Fibroblast of skin of back (primary cell): ENCODE measurements at places on chromosomes 1 and 21.
A peak's percentile ranks its signal among the peaks of the same experiment; 100 is the strongest.

DNA sequence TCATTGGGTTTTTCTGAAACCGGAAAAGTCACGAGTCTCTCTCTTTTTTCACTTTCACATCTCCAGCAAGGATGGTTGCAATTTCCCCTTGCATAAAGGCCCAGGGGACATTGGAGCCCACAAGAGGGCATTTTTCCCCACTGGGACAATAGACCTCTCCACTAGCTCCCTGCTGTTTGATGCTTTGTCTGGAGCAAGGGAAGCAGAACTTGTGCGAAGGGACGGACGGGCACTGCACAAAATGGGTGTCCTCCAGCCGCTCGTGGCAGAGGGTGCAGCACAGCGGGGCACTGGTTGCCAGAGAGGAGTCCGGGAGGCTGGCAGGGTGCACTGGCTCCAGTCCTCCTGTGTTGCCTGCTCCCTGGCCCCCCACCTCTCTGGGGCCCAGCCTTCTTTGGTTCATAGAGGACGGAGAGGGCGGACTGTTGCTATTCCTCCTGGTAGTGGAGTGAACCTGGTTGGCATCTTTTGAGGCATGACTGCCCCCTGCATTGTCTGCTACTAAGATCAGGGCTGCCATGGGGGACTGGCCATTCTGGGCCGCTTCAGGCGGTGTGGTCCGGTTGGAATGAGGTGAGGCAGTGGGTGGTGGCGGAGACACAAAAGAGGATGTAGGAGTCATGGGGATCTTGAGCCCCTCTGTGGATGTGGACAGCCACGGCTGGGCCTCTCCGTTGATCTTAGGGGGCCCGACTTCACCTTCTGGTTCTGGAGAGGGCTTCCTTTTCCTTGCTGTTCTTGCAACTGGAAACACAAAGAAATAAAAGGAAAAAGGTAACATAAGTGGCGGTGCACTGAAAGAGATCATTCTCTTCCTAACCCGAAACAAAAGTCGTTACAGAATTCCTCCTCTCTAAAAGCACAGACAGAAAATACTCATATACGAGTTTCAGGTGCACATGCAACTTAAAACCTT, 2.6 kb downstream of the IRF2BP2 start:
- peak; percentile 69 for DNase-seq

DNA sequence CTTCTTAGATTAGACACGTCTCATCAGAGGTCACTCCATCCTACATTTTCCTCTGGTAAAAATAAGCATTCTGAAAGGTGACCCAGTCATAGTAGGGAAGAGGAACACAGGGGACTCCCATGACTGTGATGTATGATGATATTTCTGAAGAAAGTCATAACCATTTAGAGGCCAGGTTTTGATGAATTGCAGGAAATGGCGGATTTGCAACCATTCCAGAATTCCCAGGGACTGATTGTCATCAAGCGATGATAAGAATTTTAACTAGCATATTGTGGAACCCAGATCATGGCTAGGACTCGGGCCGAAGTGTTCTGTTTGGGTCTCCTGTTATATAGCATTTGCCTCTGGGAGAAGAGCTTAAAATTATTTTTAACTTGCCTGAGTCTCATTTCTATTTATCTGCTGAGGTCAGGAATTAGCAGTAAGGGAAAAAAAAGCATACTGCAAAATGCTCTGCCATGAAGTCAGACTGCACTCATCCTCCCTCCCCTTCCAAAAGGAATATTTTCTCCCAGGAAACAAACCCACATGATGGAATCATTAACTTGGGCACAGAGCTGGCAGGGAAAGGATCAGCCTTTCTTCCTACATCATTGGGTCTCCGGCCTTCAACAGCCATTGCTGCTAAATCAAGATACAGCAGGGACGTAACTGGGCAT, 286.7 kb downstream of the HLX start:
- DNase-seq, result peak; percentile 50

- DNase-seq, result peak; percentile 36
These were observed 1583.9 kb downstream of the MRPL39 start for GRCh38 chr21:24023402-24023801.

DNA sequence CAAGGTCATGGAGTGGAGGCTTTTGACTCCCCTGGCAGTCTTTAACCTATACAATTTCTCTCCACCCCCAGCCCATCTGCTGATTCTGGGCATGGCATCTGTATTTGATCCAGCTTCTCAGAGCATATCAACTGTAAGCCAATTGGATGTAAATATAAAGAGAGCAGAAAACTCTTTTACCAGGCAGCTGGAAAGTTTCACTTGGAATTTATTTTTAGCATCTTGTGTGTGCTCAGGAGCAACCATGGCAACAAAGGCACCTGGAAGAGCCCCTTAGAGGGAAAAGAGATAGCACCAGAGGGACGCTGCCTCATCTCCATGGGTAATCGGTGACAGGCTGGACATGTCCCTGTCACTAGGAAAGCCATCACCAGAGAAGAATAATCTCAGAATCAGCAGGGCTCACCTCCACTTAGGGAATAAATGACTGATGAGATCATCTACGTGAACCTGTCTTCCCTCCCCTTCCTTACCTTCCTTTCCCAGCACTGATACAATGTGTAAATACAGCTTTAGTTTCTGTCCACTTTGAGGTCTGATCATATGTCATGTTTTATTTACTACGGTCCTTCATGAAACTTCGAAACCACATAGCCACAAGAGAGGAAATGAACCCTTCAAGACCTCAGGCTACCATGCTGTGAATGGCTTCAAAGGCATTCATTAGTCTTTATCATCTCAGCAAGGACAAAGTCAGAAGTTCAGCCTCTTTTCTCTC, 25.3 kb upstream of the SIPA1L2 start:
- DNase-seq, result no peak

DNA sequence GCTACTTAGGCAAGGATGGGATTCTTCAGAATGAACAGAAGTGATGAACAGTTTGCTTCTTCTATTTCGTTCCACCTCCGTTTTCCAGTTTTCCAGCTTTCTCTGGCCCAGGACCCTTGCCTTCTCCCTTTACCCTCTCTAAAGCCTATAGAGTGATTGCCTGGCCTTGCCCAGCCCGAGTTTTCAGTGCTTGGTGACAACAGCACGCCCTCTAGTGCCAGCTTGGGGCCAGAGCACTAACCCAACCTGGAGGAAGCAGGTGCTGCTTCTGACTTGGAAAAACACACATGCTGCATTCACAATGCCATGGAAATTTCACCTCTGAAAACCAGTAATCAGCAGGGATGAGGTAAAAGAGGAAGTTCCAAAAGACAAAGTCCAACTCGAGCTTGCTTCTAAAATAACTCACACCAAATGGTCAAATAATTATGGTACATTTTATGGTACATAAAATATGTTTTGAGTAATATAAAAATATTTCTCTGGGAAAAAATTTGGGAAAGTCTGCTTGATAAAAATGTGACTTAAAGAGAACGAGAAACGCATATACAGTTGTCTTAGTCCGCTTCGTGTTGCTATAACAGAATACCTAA, 26.1 kb downstream of the UBE2T start:
- DNase-seq, result peak; percentile 65

- DNase-seq, result no peak
These were observed 149.8 kb upstream of the TNR start for GRCh38 chr1:175893192-175893591.

GRCh38 chr1:243903895-243904294, 53.9 kb upstream of the AKT3 start:
- peak; percentile 36 for DNase-seq

DNA sequence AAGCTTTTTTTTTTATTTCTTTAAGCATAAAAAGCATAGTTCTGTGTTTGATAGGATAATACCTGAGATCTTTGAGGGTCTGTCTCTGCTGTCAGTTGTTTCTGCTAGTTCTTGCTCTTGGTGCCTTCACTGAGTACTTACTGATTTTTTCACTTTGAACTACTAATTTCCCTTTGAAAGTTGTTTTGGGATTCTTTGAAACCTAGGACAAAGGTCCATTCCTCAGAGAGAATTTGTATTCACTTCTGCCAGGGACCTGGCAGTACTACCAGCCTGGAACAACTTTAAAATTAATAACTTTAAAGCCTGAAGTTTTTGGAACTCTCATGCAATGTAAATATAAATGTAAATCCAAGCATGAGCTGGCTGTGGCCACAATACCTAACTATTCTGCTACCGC, 190.1 kb downstream of the TM2D1 start:
- no peak for DNase-seq

DNA sequence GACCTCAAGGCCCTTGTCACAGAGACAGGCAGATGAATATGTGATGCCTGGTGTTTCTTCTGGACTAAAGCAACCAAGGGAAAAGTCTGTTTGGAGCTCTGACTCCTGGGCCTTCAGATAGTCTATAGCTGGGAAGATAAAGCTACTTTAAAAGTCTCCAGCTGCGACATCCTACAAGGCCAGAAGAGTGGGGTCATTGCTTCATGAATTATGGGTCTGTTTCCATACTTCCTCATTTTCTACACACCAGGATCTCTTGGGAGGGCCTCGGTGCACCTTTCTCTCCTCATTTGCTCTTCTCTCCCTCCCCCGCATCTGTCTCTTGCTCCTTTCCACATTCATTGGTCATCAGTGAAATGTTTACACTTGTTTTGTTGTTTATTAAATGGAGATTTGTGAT, 44.8 kb downstream of the SYT2 start:
- no peak for DNase-seq

DNA sequence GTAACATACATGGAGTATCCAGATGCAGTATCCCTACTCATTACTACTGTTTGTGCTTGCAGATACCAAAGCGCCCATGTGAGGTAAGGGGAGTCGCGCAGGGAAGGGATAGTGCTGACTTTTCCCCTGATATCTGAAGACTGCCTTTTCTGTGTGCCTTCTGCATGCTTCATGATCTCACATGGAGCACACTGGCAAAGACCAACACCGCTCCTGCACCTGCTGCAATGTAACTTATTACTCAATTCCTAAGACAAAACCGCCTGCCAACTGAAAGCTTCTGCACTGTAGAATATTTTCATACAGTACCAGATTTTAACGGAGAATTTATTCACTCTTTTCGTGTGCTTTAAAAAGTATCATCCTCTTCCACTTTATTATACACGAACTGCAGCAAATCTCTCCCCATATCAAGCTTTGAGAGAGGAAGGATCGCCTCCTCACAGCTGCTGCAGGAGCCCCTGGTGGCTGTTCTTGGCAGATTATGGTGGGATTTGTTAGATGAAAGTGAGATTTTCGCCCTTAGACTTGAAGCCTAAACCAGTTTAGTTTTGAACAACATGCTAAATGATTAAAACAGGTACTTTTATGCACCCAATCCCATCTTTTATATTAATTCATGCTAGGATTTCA, 99.1 kb downstream of the PTPN14 start:
- DNase-seq, result no peak

DNA sequence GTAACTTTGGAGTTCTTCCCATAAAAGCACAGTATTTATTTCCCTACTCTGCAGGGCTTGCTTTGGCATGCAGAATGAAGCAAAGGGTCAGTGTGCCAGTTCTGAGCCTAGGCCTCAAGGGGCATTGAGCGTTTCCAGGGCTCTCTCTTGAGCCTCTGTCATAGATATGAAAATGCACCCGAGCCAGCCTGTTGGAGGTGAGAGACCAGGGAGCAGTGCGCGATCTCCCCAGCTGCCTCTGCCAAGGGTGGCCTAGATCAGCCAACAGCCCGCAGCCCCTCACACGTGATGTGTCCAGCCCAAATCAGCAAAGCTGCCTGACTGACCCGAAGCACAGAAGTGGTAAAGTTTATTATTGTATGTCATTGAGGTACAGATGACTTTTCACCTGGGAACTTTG, 63.7 kb downstream of the TENT5C start:
- no peak for DNase-seq

DNA sequence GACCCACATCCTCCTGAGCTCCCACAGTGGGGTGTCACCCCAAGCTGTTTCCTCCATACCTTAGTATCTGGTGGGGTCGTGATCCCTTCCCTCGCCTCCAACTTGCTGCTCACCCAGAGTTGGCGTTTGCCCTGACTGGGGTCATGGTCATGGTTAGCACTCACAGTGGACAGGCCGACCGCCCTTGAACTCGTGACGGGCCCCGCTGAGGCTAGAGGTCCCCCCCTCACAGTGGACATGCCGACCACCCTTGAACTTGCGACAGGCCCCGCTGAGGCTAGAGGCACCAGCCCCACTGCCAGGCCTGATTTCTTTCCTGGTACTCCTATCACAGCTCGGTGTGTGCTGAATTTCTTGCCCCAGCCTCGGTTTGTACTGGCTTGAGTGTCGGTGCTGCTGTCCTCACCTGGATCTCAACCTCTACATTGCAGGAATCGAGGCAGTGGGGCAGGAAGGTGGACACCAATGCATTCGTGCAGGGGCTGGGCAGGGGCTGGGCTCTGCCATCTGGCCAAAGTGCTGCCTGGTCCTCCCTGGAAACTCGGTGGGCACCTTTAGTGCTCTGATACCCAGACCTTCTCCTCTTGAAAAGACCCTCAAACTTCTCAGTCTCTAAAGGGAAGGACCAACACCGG, 37.5 kb upstream of the AJAP1 start:
- DNase-seq, result no peak

- no peak for DNase-seq
These were observed 132.8 kb upstream of the CD34 start for GRCh38 chr1:208043691-208044181.

DNA sequence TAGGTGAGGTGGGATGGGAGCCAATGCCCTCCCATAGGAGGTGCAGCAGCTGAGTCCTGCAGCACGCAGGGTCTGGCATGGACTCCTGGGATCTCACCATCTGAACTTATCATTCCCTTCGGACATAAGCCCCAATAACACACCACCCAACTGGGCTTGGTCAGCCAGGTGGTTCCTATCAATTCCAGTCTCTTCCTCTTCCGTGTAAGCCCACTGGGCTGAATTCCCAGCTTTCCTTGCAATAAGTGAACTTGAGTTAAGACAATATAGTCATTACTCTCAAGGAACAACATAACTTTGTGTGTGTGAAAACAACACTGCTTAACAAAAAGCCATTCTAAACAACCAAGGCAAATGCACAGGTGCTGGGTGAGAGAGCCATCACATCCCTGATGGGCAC, 86.6 kb upstream of the EDN2 start:
- DNase-seq, result no peak

DNA sequence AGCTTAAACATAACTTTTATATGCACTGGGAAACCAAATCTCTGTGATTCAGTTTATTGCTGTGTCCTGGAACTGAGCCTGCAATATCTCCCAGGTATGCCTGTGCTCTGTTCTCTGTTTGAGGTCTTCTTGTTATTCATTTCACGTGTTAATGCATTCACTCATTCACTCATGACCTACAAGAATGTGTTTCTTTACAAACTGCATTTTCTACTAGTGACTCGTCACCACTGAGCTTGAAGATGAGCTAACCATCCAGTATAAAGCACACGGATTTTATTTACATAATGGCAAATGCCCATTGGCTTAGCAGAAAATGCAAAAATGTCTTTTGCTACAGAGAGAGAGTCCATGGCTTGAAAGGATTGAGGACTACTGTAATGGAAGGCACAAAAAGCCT, 75.0 kb upstream of the DUSP10 start:
- peak; percentile 96 for DNase-seq

GRCh38 chr1:96039910-96040309, 681.7 kb upstream of the PTBP2 start:
- DNase-seq, result no peak
